ENCODE measurements at places on chromosomes 3 and 15. TPM values are rescaled to one million over a fixed set of nuclear protein-coding genes. Genes with fewer than 3 reads are reported as not detected.

DNA sequence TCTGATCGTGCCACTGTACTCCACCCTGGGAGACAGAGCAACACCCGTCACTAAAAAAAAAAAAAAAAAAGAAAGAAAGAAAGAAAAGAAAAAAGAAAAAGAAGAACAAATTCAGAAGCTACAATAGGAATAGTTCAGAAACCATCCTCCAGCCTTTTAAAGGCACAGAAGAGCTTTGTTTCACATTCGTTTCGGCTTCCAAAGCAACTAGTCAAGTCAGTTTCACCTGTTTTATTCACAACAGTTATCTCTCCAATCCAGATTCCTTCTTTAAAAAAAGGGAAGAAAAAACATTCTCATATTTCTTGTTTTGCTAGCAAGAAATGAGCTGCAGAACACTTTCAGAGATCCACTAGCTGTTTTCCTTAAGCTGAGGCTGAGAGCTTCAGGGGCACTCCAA, 767.7 kb upstream of the CFAP20DC start:
- H3K4me3 ChIP-seq, result no peak overlapping the region
- no peaks in the 10 kb centered on the region for H3K27me3 ChIP-seq
- no peak overlapping the region for H3K27ac ChIP-seq
- H3K36me3 ChIP-seq, result no peaks in the 10 kb centered on the region

- H3K36me3 ChIP-seq, result no peaks in the 10 kb centered on the region
- H3K4me1 ChIP-seq, result no peaks in the 10 kb centered on the region
- no peak for DNase-seq
- no peak overlapping the region for H3K27ac ChIP-seq
- no peak overlapping the region for H3K4me3 ChIP-seq
Observed at GRCh38 chr15:62365795-62366442, 200.8 kb upstream of the C2CD4B start.

ATP8B4 gene
- total RNA-seq, result 17.7 TPM

DNA sequence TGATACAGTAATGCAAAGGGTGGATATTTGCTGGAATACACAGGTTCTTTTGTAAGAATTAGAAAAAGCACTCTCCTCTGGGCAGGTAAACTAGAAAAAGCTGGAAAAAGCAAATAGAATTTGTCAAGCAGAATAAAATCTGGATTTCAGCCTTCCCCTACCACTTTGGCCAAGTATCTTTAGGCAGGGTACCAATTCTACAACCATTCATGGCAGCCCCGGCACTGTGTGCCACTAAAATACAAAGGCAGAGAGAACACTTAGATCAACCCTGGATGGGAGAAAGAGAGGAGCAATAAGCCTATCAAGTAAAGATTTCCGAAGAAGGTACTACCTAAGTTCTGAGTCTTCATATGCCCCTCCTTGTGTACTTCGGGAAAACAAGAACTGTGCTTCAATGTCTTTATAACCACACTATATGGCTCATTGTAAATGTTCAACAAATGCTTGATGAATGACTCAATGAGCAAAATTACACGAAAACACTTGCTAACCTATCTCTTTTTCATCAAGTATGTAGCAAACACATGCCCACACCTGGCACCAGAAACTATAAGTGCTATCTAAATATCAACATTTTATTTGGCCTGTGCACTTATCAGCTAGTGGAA, 20.8 kb downstream of the STAG1 start:
- H3K36me3 ChIP-seq, result no peaks in the 10 kb centered on the region
- DNase-seq, result no peak
- no peak overlapping the region for H3K27ac ChIP-seq
- H3K4me3 ChIP-seq, result no peak overlapping the region

- H3K27ac ChIP-seq, result no peak overlapping the region
- H3K36me3 ChIP-seq, result no peaks in the 10 kb centered on the region
Observed at GRCh38 chr15:66961407-66961884, 104.0 kb upstream of the SMAD3 start.

SOX14 gene
- total RNA-seq, result not detected

CCDC80 gene
- total RNA-seq, result 1.0 TPM

DNA sequence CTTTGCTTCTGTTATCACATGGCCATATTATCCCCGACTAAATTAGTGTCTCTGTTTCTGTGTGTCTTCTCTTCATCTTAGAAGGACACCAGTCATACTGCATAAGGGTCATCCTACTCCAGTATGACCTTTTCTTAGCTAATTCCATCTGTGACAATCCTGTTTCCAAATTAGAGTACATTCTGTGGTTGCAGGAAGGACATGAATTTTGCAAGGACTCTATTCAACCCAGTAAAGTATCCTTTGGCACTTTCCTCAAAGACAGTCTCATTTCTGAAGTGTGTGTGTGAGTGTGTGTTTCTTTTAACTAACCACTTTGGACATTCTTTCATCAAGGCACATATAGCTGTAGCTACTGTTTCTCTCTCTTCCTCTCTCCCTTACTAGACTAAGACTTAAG, 15.2 kb upstream of the MME start:
- no peaks in the 10 kb centered on the region for H3K27me3 ChIP-seq
- H3K36me3 ChIP-seq, result no peaks in the 10 kb centered on the region
- H3K4me3 ChIP-seq, result no peak overlapping the region
- no peaks in the 10 kb centered on the region for H3K4me1 ChIP-seq

- DNase-seq, result peak; percentile 73
- peaks cover 9% of the 10 kb centered on the region for H3K4me1 ChIP-seq
Observed at GRCh38 chr3:46496746-46497555, 825 bp upstream of the RTP3 start.

- H3K27me3 ChIP-seq, result no peaks in the 10 kb centered on the region
- no peaks in the 10 kb centered on the region for H3K4me1 ChIP-seq
- H3K27ac ChIP-seq, result no peak overlapping the region
- H3K4me3 ChIP-seq, result no peak overlapping the region
- no peak for DNase-seq
Observed at GRCh38 chr15:39468828-39469227, 112.1 kb upstream of the THBS1 start.
